Occipital lobe (tissue), 3 donors: ENCODE measurements at places on chromosomes 4 and X.
A peak's percentile ranks its signal among the peaks of the same experiment; 100 is the strongest.

DNA sequence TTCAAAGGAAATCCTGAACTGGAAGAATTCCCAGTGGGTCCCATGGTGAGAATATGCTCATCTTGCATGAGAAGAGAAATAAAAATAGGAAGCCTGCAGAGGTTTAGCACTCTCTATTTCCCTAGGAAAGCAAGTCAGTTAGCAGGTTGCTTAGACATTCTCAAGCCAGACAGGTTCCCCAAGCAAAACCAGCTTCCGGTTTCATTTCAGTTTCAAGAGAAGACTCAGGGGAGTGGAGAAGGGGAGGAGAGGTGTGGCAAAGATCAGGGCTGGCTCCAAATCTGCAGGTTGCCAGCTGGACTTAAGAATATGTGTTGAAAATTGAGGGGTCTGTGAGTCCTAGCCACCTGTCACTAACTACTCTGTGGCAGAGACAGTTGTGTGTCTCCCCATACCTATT is 107.5 kb downstream of the CLNK start:
- DNase-seq: no peak

- no peak for DNase-seq
Measured at GRCh38 chr4:155966731-155967395, 13.2 kb upstream of the CTSO start.

GRCh38 chrX:45850197-45850774 is 649.6 kb upstream of the DIPK2B start:
- DNase-seq: no peak

DNA sequence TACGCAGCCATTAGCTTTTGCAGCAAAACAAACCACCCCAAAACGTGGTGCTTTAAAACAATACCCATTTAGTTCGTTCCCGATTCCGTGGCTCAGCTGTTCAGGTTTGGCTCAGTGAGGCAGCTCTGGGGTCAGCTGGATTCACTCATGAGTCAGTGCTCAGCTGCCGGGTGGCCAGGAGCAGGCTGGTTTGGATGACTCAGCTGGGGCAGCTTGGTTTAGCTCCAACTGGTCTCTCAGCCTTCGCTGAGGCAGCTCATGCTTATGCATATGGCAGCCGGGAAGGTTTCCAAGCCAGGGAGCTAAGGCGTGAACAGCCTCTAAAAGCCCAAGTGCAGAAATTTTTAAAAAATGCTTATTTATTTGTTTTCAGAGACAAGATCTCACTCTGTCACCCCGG is 13.3 kb upstream of the CD99 start:
- no peak for DNase-seq

GRCh38 chr4:22987870-22988269 is 295.1 kb downstream of the GBA3 start:
- peak; percentile 12 for DNase-seq

GRCh38 chrX:44731160-44731559 is 112.7 kb upstream of the DUSP21 start:
- no peak for DNase-seq

DNA sequence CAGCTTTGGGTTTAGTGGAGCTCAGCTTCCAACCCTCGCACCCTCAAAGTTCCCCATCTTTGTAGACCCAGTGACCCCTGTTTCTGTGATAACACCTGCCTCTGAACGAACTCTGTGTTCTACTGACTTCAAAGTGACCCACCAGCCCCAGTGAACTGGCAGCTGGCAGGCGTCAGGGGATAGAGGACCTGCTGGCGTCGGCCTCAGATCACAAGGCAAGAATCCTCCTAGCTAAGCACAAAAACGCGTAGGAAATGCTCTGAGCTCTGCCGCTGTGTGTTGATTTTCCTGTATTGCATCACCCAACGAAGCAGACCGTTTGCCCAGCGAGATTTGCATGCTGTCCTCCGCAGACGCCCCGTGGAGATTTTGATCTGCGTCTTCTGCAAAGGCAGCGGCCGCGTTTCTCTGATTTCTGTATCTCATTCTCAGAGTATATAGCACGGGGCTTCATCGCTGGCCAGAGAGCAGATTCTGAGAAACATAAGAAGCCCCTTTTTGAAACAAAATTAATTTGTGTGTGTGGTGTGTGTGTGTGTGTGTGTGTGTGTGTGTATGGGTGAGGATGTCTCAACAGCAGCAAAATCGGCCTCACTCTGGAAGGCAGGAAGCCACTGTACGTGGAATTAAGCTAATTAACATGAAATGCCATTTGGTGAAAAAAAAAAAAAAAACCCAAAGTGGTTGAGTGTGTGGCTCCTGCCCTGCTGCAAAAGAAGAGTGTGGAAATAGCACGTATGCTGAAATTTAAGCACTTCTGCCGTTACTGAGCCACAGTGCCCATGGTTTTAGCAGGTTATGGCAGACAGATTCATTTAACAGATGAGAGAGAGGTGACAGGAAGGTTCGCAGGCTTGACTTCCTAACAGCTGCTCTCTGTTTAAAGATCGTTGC is 29.2 kb upstream of the ASMTL start:
- DNase-seq: no peak

DNA sequence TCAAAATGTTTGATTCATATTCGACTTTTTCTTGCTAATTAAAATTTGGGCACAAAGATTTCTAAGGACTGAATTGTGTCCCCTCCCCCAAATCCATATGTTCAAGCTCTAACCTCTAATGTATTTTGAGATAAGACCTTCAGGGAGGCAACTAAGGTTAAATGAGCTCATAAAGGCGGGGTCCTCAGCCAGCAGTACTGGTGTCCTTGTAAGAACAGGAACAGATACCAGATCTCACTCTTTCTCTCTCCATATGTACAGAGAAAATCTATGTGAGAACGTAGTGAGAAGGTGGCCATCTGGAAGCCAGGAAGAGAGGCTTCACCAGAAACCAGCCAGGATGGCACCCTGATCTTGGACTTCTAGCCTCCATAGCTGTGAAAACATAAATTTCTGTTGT is 116.9 kb downstream of the VEGFC start:
- no peak for DNase-seq

DNA sequence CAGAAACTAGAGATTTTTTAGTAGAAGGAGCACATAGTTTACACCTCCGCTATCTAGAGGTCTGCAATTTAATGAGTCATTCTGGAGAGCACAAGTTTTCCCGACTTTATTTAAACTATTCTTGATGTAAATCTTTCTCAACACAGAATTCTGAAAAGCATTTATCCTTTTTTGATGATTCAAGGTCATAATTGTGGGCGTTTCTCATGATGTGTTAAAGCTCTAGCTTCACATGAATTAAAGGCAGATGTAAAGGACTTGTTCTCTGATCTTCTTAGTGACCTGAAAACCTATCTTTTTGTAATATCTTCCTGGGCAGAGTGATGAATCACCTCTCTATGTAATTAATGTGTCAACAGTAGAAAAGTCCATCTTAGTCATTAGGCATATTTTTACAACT is 128.8 kb downstream of the COMMD8 start:
- no peak for DNase-seq

GRCh38 chrX:151825925-151826485 is 86.7 kb upstream of the MAGEA4 start:
- DNase-seq: no peak

DNA sequence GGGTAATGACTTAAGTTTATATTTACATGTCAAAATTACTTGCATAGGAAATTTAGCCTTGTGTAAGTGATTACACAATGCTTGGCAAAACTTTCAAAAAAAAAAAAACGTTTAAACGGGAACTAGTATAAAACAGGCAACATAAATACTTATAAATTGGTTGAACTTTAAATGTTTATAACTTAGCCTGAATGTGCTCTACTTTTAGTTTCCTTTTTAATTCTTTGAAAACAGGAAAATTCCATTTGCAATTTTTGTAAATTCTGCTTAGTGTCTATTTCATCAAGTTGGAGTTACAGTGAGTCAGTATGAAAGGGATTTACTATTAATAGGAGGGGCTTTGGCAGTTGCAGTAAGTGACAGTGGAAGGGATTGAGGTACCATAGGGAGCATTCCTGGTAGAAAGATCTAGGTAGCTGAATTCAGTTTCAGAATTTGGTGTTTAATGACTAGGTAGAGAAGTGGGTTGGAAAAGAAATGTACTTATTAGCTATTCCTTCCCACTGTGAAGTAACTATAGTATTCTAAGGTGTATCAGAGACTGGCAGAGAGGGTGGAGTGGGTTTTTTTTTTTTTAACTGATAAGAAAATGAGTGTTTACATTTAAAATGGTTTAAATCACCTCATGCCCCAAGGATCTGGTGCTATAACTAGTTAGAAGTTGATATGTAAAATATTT is 2.8 kb downstream of the STAG2 start:
- DNase-seq: no peak

GRCh38 chr4:80587871-80588385 is 252.4 kb downstream of the CFAP299 start:
- DNase-seq: no peak

- DNase-seq: no peak
Measured at GRCh38 chr4:6851431-6851830, 58.2 kb upstream of the TBC1D14 start.
